EH (cell line): ENCODE measurements at places on chromosomes 5 and 9.

DNA sequence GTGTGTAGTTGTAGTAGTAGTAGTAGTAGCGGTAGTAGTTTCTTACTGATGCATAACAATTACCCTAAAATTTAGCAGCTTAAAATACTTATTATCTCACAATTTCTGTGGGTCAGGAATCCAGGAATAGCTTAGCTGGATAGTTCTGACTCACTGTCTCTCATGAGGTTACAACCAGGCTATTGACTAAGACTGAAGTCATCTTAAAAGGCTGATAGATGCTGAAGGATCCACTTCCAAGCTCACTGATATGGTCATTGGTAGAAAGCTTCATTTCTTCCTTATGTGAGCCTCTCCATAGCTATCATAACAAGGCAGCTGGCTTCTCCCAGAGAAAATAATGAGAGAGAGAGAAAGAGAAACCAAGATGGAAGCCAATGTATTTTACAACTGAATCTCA lies 147.5 kb upstream of the FBXL17 start:
- peak; percentile 20 for DNase-seq

GRCh38 chr9:124758061-124758460 lies 13.1 kb downstream of the NR6A1 start:
- DNase-seq = no peak

DNA sequence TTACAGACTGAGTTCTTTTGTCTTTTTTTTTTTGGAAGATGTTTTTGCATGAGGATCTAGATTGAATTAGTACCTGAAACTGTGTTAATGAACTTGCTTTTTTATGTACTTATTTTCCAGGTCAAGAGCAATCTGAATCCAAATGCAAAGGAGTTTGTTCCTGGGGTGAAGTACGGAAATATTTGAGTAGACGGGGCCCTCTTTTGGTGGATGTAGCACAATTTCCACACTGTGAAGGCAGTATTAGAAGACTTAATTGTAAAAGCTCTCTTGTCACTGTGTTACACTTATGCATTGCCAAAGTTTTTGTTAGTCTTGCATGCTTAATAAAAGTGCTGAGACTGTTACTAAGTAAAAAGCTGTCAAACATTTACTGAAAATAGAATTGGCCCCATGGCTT lies 14.5 kb downstream of the SLC23A1 start:
- DNase-seq = no peak

- DNase-seq = no peak
Measured at GRCh38 chr5:180006141-180006540, 65.4 kb downstream of the RNF130 start.
